Left ventricle myocardium superior (tissue), 1 donor: ENCODE measurements at places on chromosomes 2 and 18. TPM values are rescaled to one million over a fixed set of nuclear protein-coding genes. Genes with fewer than 3 reads are reported as not detected.

REG1B gene
- total RNA-seq = not detected

CDH7 gene
- 0.05 TPM for total RNA-seq

GPR55 gene
- not detected for total RNA-seq

GKN1 gene
- total RNA-seq = not detected

ASB18 gene
- 3.8 TPM for total RNA-seq

NEB gene
- total RNA-seq = 0.55 TPM

DYNAP gene
- not detected for total RNA-seq

NEURL3 gene
- total RNA-seq = not detected

IL36RN gene
- total RNA-seq = not detected

DNA sequence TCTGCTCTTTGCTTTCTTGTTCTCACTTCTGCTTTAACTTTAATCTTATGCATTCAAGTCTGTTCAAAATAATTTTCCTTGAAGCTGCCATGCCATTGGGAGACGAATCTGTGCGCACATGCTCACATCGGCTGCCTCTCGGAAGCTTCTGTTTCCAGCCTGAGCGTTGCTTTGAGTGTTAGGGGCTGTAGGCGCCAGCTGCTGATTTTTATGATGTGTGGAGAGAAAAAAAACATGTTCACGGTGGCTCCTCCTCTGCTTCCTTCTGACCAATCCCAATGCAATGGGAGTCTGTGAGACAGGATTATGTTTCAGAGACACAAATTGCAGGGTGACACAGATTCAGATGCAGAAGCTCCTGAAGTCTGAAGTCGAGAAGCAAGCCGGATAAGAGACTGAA is at the start of gene MC4R:
Gene MC4R, minus strand, starts transcription at position 180 of the 400 bp plus-strand sequence. CDS start 426 bp downstream, outside the sequence.
- no peak for DNase-seq

- no peak for DNase-seq
Measured at GRCh38 chr2:84131278-84131830, 327.7 kb downstream of the SUCLG1 start.

GRCh38 chr2:152050915-152051314 is 47.9 kb downstream of the CACNB4 start:
- DNase-seq = no peak

DNA sequence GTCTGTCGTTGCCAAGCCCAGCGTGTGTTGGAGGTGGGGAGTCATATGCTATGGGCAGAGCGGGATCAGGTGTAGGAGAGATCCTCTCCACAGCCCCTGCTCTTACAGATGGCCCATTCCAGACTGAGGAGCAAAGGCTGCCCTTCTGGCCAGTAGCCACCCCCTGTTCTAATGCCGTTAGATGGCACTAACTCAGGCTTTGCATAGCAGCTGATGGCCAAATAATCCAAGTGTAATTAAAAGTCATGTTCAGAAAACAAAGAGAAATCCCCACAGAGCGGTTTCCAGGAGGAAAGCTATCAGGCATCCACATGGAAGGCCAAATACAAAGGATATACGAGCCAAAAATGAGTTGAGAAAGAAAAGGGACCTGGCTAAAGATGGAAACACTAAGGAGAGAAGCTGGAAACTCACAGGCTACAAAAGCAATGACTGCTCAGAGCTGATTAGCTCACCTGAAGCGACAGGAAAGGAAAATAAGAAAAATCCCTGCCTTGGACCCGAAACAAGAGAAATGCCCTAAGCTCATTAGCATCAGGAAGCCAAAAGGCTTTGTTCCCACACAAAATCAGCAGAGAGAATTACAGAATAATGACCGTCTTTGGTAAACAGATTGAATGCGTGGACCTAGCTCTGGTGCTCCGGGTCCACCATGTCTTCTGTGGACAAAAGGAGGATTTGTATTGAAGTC is 1002.4 kb upstream of the KLHL29 start:
- no peak for DNase-seq

GRCh38 chr18:13551305-13551603 is 175.1 kb downstream of the FAM210A start:
- peak; percentile 59 for DNase-seq

- DNase-seq = no peak
Measured at GRCh38 chr2:221485503-221485870, 86.6 kb downstream of the EPHA4 start.
